Transverse colon (tissue), 4 donors: ENCODE measurements at places on chromosomes 1 and 21. TPM values are rescaled to one million over a fixed set of nuclear protein-coding genes. Genes with fewer than 3 reads are reported as not detected.

- H3K36me3 ChIP-seq, result no peaks in the 10 kb centered on the region
- no peak overlapping the region for H3K27ac ChIP-seq
- no peak overlapping the region for H3K4me3 ChIP-seq
- DNase-seq, result no peak
Measured at GRCh38 chr1:200367841-200368534, 41.8 kb downstream of the ZNF281 start.

- no peaks in the 10 kb centered on the region for H3K4me1 ChIP-seq
- H3K27me3 ChIP-seq, result no peaks in the 10 kb centered on the region
- H3K36me3 ChIP-seq, result no peaks in the 10 kb centered on the region
- no peak overlapping the region for H3K4me3 ChIP-seq
- no peak for DNase-seq
Measured at GRCh38 chr1:216929870-216930582, 206.8 kb upstream of the ESRRG start.

DNA sequence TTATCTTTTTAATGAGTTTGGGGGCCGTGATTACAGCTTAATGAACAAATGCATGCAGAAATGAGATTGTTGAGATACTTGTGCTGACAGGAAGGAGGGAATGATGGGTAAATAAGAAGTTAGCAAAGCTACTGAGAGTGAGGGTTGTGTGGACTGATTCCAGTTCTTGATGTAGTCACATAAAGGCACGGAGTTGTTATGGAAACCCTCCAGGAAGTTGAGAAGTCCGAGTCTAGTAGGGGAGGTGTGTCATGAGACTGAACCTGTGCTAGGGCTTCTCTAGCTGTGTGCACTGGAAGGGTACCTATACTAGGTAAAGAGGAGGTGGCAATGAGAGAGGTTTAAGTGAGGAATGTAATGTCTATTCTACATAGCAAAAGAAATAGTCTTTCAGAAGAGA is 475.7 kb downstream of the USP25 start:
- no peaks in the 10 kb centered on the region for H3K27me3 ChIP-seq
- DNase-seq, result no peak
- H3K36me3 ChIP-seq, result no peaks in the 10 kb centered on the region
- no peaks in the 10 kb centered on the region for H3K4me1 ChIP-seq
- no peak overlapping the region for H3K27ac ChIP-seq

GRCh38 chr1:121417325-121417923 is 232.6 kb downstream of the SRGAP2C start:
- no peaks in the 10 kb centered on the region for H3K27me3 ChIP-seq
- H3K27ac ChIP-seq, result no peak overlapping the region
- H3K4me1 ChIP-seq, result no peaks in the 10 kb centered on the region
- H3K36me3 ChIP-seq, result no peaks in the 10 kb centered on the region
- no peak for DNase-seq

- H3K27me3 ChIP-seq, result peaks cover 43% of the 10 kb centered on the region
- H3K36me3 ChIP-seq, result no peaks in the 10 kb centered on the region
- H3K4me3 ChIP-seq, result no peak overlapping the region
- H3K27ac ChIP-seq, result no peak overlapping the region
- no peak for DNase-seq
Measured at GRCh38 chr1:219926363-219926998, 1.9 kb downstream of the SLC30A10 start.

The LCE6A gene
- not detected for total RNA-seq
